ENCODE measurements at places on chromosomes 4 and X.

- DNase-seq, result no peak
These were observed 172.9 kb downstream of the AFAP1 start for GRCh38 chr4:7766661-7767345.

DNA sequence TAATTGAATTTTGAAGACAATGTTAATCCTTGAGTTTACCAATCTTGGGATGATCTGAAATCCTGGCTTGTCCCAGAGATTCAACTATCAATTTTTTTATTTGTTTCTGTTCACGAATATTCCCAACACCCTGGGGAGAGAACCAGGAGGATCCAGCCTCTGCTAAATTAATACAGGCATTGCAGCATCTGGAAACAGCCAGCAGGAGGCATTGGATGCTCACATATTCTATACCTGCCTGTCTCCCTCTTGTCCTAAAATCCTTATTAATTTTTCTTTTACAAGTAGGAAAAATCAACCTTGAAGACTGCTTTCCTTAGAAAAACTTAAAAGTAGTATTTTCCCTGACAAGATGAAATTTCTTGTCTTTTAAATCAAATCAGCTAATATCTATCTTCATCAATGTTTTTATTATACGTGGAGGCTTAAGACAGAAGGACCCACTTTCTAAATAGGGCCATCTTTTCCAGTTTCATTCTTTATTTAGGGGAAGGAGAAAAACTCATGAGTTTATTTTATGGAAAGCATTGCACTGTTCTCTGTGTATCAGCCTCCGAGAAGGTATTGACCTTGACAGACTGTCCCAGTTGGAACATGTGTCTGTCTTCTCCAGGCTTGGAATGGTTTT, 102.4 kb downstream of the CLNK start:
- no peak for DNase-seq

- DNase-seq, result no peak
These were observed 31.8 kb upstream of the UGT2A1 start for GRCh38 chr4:69684804-69685203.

DNA sequence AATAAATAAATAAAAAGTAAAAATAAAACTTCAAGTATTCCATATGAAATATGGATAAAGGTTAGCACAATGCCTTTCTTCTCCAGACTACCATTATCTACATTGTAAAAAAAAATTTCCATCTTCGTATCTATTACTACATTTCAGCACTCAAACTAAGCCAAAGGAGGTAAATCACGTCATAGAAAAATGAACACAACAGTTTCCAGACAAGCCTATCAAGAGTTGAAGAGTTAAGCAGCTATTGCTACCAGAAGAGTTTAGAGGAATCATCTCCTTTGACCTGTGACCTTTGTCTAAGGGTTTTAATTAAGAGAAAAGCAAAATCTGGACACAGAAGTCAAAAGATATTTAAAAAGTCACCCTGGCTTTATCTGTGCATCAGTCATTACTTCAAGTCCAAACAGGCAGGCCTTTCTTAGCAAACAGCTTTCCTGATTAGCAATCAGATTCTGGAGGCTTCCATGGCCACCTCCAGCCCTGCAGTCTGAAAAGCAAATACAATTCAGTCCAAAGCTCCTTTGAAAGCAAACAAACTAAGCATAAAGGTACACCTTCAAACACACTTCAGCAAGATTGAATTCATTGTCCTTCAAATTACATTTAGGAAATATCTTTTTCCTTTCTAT, 82.2 kb downstream of the APBB2 start:
- no peak for DNase-seq

Measured in stimulated activated CD4-positive, alpha-beta T cell treated with anti-CD3 and anti-CD28 coated beads, Interleukin-15, amount 100 ng/mL, for 1 hour (primary cell).